Kidney epithelial cell (primary cell): ENCODE measurements at places on chromosomes 16 and 17.

- no peak for DNase-seq
These were observed 59.6 kb upstream of the ENPP7 start for GRCh38 chr17:79671085-79671694.

GRCh38 chr16:50244140-50244503, 22.2 kb upstream of the ADCY7 start:
- DNase-seq: no peak

- DNase-seq: no peak
These were observed 16.6 kb downstream of the GPR179 start for GRCh38 chr17:38326996-38327792.

DNA sequence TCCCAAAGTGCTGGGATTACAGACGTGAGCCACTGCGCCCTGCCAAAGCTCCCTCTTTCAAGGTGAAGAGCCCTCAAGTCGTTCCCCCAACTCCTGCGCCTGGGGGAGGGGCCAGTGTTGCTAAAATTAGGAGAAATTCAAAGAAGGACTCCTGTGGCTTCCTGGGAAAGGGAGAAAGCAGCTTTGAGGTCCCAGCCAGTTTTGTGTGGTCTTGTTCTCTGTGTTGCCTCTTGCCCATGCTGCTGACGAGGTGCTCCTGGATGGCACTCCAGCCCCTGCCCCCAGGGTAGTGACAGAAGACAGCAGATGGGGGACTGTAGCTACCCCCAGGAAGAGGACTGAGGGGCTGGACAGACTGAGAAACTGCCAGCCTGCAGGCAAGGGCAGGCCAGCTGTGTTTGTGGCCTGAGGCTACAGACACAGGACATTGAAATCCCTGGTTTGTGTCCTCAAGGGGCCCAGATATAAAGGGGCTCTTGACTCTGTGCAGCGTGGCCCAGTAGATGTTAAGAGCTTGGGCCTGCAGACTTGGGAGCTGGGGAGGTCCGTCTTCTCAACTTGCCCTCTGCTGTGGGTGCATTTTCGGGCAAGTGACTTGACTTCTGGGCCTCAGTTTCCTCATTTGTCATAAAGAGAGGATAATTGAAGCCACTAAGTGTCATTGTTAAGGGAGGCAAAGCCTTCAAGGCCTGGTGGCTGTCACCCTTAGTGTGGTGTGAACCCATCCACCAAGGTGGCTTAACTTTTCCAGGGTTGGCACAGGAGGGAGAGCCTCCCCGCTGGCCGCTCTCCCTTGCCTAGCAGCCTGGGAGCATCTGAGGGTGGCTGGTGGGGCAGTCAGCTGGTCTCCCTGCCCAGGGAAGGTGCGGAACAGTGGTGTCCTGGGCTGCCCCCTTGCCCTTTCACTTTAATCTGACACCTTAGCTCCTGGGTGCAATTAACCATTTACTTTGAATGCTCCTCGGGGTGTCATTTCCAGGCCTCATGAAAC, 4.1 kb downstream of the UBALD2 start:
- no peak for DNase-seq

DNA sequence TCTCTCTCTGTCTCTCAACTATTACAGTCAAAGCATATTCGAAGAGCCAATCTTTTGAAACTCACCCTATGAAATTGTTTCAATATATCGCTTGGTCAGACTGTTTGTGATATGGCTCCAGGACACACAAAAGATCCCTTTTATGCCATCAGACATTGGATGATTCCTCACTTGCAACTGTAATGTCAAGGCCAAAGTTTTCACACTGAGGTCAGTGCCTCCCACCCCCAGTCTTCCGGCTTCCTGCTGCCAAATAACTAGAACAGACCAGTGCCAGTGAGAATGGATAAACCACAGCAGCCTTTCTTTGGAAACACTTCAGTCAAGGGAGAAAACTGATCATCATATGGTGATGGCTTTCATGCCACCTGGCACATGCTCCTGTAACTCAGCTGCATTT, 321.9 kb upstream of the ZFHX3 start:
- no peak for DNase-seq

DNA sequence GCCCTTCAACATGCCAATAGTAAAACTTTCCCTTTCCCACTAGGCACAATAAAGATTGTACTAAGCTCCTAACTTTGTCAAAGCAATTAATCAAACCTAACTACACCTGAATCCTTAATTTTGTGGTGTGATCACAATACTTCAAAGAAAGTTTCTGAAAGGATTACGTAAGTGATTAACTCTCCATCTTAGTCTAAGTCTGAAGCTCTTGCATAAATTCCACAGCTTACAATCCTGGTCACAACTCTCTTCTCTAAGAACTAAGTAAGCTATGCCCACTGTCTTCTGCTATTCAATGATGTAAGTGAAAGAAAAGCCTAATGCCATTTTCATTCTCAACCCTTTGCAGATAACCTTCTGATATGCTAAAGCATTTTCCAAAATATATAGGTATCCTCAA, 15.4 kb downstream of the SIAH1 start:
- no peak for DNase-seq

GRCh38 chr16:22353191-22353919, 21.1 kb downstream of the CDR2 start:
- DNase-seq: no peak

DNA sequence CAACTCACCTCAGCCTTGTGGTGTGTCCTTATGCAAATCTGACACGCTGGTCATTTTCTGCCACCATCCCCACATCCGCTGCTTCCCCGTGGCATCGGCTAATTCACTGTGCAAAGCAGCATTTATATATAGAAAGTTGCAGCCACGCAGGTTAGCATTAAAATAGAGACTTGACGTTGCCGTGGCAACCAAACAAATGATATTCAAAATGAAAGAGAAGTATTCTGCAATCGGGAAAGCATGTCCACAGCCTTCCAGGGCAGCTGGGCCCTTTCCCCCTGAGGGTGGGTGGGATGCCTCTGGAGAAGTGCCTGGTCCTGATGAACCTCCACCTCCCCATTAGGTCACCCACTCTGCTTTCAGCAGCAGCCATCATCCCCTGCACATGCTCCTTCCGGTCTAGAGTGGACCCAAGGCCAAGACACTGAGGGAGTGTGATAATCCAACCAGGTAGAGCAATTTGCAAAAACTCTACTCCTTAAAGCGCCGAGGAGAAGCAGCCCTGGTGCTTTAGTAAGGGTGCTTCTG, 138.7 kb downstream of the GAS7 start:
- no peak for DNase-seq

DNA sequence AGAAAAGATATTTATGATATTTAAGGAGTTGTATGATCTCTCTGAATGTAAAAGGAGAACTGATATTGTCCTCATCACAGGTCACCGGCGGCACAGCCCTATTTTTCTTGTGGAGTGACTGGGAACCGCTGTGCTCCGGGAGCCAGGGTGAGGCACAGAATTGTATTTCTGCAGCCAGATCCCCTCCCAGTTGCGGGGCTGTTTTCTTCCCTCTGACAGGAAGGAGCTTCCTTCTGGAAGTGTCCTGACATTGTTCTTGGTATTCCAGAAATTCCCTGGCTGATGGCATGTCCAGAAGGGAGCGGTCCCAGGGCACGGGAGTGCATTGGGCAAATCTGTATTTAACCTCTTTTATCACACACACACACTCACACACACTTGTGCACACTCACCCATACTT, 268.6 kb upstream of the FOXF1 start:
- no peak for DNase-seq

- no peak for DNase-seq
These were observed 17.5 kb downstream of the TRIM25 start for GRCh38 chr17:56896217-56896967.

- no peak for DNase-seq
These were observed 354.9 kb upstream of the CDH8 start for GRCh38 chr16:62391134-62391533.
